ENCODE measurements at places on chromosomes 7 and 10. TPM values are rescaled to one million over a fixed set of nuclear protein-coding genes. Genes with fewer than 3 reads are reported as not detected.

- peak; percentile 31 for DNase-seq
Observed at GRCh38 chr7:151008511-151009323, 15.6 kb downstream of the ATG9B start.

DNA sequence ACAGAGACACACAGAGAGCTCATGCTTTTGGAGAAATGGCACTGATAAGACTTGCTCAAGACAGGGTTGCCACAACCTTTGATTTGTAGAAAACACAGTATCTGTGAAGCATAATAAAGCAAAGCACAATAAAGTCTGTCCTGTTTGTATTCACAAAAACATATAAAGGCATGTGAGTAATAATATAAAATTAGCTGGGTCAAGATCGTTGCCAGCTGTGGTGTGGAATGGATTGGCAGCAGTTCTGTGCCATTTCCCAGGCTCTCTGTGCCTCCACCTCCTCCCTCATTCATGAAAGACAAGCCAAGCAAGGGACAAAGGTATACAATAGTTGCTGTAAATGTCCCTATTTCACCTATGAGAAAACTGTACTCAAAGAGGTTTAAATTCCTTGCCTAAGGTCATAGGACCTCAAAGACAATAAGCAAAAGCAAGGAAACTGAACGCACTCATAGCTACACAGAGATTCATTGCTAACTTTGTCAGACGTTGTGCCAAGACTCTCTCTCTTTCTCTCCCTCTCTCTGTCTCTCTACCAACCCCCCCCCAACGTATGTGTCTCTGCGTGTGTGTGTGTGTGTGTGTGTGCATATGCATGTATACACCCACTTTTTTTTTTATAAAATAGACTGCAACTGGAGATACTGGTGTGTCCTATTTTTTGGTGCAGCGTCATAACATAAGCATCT is 31.8 kb downstream of the CHST3 start:
- DNase-seq = peak; percentile 37

GRCh38 chr10:123564631-123565030 is 101.5 kb upstream of the GPR26 start:
- DNase-seq = no peak

- no peak for DNase-seq
Observed at GRCh38 chr7:28217143-28217542, 36.5 kb upstream of the JAZF1 start.

- no peak for DNase-seq
Observed at GRCh38 chr7:12864470-12865046, 177.1 kb downstream of the ARL4A start.

- DNase-seq = no peak
Observed at GRCh38 chr10:110068780-110069179, 61.0 kb downstream of the ADD3 start.

DNA sequence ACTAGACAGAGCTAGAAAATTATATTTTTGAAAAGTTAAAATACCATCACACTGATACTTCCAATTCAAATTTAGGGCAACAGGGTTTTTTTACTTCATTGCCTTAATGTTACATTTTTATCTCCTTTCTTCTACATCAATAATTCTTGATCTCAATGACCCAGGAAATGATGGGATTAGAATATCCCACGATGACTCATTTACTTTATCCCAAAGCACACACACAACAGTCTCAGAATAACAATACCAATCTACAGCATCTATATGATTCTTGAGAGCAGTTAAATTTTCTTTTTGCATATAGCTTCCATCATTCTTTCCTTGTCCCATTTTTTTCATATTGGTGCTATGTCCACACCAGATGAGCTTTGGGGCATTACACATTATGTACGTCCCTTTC is 98.4 kb upstream of the EEPD1 start:
- DNase-seq = no peak

DNA sequence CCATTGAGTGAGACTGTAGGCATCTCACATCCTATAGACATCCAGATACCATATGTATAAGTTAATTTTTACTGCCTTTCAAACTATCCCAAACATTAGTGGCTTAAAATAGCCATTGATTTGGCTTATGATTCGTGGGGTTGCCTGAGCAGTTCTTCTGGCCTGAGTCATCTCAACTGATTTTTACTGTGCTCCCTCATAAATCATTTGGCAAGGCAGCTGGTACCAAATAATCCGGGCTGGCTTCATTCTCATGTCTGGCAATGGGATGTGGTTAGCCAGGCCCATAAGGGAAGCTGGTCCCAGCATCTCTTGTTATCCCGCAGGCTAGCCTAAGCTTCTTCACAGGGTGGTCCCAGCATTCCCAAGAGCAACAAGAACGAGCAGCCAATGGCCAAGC is 6.7 kb upstream of the LRGUK start:
- DNase-seq = no peak

DNA sequence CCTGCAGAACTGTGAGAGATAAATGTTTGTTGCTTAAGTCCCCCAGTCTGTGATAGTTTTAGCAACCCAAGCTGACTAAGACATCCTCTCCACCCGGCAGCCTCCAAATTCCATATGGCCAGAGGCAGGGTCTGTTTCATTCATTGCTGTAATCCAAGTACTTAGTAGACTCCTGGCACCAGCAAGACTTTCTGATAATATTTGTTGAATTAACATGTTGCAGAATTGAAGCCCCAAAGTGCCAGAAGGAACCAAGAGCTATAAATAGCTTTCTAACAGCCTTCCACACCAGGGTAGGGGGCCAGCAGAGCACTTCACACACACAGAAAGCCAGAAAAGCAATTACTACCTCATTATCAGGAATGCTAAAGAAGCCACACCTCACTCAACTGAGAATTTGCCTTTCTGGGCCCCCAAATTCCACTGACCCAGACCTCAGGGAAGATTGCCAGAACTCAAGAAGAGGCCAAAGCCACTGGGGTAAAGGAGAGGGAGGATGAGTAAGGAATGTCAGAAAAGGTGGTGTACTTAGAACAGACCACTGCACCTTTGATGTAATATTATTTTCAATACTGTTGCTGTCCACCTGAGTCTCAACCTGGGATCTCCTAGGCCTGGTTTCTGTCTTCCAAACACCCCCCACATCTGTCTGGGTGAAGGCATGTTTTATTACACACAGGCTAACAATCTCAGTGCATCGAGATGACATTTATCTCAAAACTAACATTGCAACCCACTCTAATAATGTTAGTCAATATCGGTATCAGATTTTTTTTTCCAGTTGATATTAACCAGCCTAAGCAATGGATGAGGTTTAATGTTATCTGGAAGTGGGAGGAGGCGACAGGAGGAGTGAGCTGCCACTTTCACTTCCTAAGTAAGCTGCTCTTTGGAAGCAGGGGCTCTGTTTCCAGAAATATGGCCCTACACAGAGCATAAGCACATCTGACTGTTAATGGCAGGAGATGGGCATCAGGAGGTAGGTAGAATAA is 5.5 kb downstream of the NOD1 start:
- DNase-seq = peak; percentile 98

DNA sequence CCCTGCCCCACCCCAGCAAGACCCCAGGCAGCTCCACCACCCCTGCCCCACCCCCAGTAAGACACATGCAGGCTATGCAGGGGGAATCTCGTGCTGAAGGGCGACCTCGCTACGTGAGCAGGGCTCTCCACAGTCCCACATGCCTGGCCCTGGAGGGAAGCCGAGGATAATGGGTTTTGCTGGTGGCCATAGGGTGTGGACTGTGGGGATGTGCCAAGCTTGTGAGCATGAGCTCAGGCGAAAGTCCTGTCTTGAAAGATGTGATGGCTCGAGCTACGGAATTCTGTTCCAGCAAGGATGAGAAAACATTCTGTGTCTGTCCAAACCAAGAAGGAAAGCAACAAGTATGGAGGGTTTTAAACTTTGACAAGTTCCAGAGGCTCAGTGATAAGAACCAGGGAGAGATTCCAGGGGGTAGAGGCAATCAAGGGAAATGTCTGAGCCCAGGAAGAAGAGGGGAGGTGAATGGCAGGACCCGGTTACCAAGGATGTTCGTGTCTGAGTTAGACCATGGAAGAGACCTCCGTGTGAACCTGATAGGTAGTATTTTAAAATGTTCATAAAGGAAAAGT is 63.1 kb downstream of the PYROXD2 start:
- DNase-seq = peak; percentile 90

DNA sequence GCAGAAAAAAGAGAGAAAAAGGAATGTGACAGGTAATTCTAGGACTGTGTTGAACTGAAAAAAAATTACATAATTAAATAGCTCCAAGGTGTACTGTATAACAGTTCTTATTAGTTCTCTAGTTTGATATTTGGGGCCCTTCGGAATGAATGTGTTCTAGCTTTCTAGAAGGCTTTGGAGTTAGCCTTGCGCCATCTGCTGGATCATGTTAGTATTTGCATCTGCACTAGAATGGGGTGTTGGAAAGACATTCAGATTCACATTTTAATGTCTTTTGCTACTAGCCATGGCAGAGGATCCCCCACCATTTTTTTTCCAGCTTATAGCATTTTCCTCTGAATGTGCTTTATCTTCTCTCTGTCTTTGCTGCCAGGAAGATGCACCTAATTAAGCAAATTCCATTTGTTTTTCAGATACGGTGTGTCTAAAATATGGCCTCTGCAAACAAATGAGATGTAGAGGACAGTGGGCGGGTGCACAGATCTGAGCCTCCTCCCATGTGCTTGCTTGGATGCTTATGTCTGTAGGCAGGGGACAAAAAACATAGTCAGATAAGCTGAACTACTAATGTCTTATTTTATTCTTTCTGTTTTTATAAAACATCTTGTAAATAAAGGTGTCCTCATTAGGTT is 238.5 kb downstream of the PHF14 start:
- DNase-seq = peak; percentile 82

DNA sequence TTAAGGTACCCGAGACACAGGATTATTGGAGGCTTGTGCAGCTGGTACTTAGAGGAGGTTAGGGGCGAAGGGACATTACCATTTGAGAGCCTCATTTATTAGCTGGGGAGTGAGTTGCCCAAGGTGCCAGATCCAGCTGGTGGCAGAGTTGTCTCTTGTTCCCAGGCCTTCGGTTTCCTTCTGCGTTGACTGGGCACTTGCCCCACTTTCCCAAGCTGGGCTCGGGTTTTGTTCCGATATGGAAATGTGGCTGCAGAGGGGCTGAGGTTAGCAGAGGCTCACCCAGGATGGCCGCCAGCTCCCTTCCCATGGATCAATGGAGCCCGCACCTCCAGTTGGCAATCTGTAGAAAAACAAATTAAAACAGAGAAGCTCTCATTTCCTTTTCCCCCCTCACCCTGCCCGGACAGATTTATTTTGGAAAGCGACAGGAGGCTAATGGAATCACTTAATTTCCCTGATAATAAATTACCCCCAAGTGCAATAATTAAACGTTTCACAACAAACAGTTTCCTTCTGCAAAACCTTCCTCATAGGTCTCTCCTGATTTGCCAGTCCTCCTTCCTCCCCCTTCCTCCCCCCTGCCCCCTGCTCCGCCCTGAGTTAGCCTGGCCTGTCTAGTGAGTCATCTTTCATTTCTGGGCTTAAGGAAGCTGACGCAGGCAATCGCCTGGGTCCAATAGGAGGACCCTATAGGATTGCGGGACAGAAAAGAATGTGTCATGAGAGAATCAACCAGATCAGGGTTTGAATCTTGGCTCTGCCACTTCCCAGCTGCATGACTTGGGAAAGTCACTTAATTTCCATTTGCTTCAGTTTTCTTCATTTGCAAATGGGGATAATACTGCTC is 51.7 kb downstream of the ADRA2A start:
- DNase-seq = peak; percentile 10

DNA sequence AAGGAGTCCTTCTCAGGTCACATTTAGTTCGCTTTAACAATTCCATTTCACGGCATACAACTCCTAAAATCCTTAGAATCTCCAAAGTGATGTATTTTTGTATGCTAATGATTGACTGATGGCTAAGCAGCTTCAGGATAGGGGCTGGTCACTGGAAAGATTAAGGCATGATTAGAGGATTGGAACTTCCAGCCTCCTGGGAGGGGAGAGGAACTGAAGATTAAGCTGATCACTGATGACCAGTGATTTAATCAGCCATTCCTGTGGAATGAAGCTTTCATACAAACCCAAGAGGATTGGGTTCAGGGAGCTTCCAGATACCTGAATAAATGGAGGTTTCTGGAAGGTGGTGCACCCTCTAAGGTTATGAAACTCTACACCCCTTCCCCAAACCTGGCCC is 123.9 kb upstream of the CDK13 start:
- no peak for DNase-seq

DNA sequence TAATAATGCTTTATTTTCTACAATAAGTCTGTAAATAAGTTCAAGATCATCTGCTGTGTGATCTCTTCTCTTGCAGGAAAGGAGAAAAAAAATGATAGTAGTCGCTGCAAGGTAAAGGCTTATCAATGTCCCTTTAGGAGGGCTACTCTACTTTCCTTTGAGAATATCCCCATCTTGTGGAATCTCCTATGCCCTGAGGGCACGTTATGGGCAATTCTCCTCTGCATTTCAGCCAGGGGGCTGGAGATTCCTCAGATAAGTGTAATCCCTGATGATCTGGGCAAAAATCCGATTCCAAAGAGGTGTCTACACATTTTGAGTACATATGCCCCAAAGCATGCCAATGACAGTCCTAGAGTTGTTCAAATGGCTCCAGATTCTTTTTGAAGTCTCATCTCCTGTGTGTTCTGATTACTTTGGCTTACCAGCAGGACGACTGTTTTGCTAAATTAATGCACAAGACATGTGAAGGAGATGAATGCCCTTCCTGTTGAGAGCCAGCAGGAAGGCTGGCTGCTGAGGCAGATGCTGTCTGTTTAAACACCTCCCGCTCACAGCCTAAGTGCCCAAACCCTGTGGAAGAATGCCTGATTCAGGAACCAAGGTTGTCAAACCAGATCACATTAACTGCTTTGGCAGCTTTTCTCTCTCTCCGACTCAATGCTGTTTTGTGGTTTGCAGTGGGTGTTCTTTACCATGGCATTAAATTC is 171.2 kb upstream of the COL1A2 start:
- DNase-seq = peak; percentile 65

GRCh38 chr10:49144058-49144720 is 10.4 kb upstream of the FAM170B start:
- no peak for DNase-seq

DNA sequence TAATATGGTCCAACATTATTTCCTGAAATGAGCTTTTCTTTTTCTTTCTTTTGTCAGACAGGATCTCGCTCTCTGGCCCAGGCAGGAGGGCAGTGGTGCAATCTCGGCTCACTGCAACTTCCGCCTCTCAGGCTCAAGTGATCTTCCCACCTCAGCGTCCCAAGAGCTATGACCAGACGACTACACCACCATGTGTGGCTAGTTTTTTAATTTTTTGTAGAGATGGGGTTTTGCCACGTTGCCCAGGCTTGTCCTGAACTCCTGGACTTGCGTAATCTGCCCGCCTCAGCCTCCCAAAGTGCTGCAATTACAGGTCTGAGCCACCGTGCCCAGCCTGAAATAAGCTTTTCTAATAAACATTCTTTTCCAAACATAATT is 48.6 kb downstream of the CUL2 start:
- no peak for DNase-seq

The DAGLB gene
- total RNA-seq = 38.3 TPM

The SEMA3A gene
- 118 TPM for total RNA-seq

The UTF1 gene
- total RNA-seq = not detected

The ANXA8 gene
- 1.5 TPM for total RNA-seq

The LGI1 gene
- total RNA-seq = 0.16 TPM

The CYTH3 gene
- total RNA-seq = 27.1 TPM

The SFRP5 gene
- not detected for total RNA-seq

The CNPY1 gene
- not detected for total RNA-seq

The SYT15B gene
- not detected for total RNA-seq

The ITPRIP gene
- 15.7 TPM for total RNA-seq

The MALSU1 gene
- total RNA-seq = 53.1 TPM

The CRHR2 gene
- total RNA-seq = not detected

Data from fibroblast of the aortic adventitia (primary cell).